ENCODE measurements at places on chromosomes 5 and 9.
A peak's percentile ranks its signal among the peaks of the same experiment; 100 is the strongest.

GRCh38 chr5:133117166-133117911, 65.5 kb downstream of the HSPA4 start:
- DNase-seq: no peak

- no peak for DNase-seq
These were observed 779.9 kb upstream of the ACO1 start for GRCh38 chr9:31604531-31604930.

GRCh38 chr9:87160148-87161102, 213.1 kb upstream of the GAS1 start:
- DNase-seq: no peak

- DNase-seq: no peak
These were observed 117.9 kb downstream of the INSYN2B start for GRCh38 chr5:169862391-169862811.

GRCh38 chr9:131720330-131720729, 19.5 kb downstream of the RAPGEF1 start:
- DNase-seq: no peak

GRCh38 chr9:7500521-7500920, 299.1 kb downstream of the DMAC1 start:
- no peak for DNase-seq

- no peak for DNase-seq
These were observed 155.1 kb upstream of the ZNF462 start for GRCh38 chr9:106707738-106708474.

GRCh38 chr9:37422289-37423104, at the start of gene GRHPR:
TSS of gene GRHPR (plus strand) at chr9:37422696. CDS start at chr9:37422751, 55 bp downstream.
- DNase-seq: peak; percentile 82
